ENCODE measurements at places on chromosomes 5 and 9. TPM values are rescaled to one million over a fixed set of nuclear protein-coding genes. Genes with fewer than 3 reads are reported as not detected.

The FBP2 gene
- not detected for total RNA-seq

The BTNL3 gene
- 0.29 TPM for total RNA-seq

The NUP214 gene
- total RNA-seq = 68.4 TPM

The SPINK4 gene
- not detected for total RNA-seq

The CDH18 gene
- total RNA-seq = not detected

The LCN2 gene
- total RNA-seq = 0.64 TPM

The CTXN3 gene
- not detected for total RNA-seq

The TTF1 gene
- 10.8 TPM for total RNA-seq

GRCh38 chr5:175724314-175725275 is 66.7 kb downstream of the HRH2 start:
- peak; percentile 33 for DNase-seq

- DNase-seq = no peak
Measured at GRCh38 chr9:27838876-27839275, 265.6 kb upstream of the C9orf72 start.

DNA sequence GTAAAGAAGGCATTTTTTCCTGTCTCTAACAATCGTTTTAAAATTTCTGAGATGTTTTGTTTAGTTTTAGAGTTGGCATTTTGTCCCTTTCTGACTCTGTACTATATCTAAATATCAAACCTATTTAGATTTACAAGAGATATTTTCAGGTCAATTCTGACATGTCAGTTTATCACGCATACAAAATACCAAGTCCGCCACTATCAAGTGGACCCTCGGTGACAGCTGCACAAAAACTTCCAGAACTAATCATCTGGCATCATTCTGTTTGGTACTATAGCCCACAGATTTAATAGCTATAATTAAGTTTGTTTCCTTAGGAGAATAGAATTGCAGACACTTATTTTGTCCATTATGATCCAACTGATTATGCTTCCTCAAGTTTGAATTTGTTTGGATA is 1278.2 kb downstream of the CDH12 start:
- no peak for DNase-seq

- no peak for DNase-seq
Measured at GRCh38 chr5:173726846-173727557, 110.6 kb upstream of the BOD1 start.

GRCh38 chr5:132263548-132264261 is 6.2 kb downstream of the PDLIM4 start:
- DNase-seq = peak; percentile 91

GRCh38 chr5:132589467-132589866 is 32.7 kb downstream of the RAD50 start:
- no peak for DNase-seq

DNA sequence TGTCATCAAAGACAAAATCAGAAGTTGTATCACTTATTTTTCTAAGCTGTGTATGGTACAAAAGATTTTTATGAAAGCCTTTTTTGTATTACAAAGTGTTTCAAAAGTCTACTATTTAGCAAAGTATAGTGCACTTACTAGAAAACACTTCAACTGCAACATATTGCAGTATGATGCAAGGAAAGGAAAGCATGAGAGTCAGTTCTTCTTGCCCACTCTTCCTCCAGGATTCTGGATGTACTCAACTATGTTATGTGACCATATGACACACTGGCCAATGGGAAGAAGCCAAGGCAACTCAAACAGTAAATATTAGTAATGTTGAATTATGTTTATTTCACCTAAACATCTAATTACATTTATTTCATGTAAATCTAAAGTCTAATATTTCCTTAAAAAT is 49.5 kb upstream of the TYRP1 start:
- no peak for DNase-seq

DNA sequence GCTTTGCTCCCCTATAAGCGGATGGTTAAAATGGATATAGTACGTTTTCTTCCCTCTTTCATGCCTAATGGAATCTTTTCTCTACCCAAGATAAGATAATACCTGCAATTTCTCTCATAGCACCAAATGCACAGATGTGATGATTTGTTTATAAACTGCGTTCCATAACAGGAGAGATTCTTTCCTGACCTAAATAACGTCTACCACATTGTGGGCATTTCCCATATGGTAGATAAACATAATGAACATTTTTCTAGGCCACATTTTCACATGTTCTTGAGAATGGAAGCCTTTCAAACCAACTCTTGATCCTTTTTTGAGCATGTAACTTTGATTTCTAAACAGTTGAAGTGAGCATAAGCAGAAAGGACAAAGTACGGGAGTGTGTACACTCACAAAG is 448.5 kb downstream of the CSNK1G3 start:
- no peak for DNase-seq
